Activated T-helper 1 cell treated with Interleukin-2 at 50 U/mL for 16 hours (primary cell): ENCODE measurements at places on chromosomes 16 and 17.
A peak's percentile ranks its signal among the peaks of the same experiment; 100 is the strongest.

DNA sequence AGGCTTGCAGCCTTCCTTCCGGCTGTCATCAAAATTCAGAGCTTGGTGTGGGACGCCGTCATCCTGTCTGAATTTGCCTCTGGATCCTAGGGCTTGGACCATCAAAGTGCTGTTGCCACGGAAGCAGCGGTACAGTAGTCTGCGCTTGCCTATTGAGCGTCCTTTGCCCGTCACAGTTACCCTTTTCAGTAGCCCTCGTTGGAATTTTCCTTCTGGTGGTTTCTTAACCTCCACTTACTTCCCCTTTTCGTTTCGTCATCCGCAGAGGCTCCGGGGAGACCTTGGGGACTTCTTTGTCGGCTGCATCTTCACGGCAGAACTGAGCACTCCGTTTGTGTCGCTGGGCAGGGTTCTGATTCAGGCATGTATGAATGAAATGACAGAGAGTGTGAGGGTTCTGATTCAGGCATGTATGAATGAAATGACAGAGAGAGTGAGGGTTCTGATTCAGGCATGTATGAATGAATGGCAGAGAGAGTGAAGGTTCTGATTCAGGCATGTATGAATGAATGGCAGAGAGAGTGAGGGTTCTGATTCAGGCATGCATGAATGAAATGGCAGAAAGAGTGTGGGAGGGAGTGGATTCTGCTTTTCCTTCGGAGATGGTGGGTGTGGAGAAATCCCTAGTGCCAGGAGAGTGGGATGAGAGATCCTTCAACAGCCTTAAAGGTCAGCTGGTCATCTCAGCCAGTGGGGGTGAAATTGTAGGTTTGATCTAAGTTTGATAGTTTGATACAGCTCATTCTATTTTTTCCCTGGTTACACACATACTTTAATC lies 8.0 kb downstream of the TLCD3A start:
- no peak for DNase-seq

- no peak for DNase-seq
Observed at GRCh38 chr16:48911700-48912099, 301.7 kb upstream of the N4BP1 start.

DNA sequence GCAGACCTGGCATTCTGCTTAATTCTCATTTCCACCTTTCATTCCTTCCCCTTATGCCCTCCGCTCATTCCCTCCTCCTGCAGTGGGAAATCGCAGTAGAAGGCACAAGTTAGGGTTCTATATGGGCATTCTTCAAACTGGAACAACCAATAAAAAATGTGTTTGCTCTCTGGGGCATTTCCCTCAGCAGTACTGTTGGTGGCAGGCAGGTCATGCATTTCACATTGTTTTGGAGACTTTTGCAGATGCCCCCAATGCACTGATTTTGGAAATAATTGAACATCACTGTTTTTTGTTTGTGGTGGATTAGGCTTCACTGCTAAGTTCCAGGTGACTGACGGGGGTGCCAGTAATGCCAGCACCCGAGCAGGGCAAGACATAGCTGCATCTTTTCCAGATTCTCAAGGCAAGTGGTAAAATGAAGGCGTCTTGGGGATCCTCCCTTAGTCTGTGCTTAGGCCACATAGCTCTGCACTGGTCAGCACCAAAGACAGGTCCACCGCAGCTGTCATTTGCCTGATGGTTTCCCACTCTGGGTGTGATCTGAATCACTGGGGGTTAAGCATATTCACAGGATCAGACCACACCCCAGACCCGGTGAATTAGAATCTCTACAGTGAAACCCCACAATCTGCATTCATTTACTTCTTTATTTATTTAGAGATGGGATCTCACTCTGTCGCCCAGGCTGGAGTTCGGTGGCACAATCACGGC lies 304.5 kb downstream of the CPPED1 start:
- DNase-seq: no peak

GRCh38 chr17:50112694-50113093 lies 17.3 kb downstream of the SAMD14 start:
- no peak for DNase-seq

DNA sequence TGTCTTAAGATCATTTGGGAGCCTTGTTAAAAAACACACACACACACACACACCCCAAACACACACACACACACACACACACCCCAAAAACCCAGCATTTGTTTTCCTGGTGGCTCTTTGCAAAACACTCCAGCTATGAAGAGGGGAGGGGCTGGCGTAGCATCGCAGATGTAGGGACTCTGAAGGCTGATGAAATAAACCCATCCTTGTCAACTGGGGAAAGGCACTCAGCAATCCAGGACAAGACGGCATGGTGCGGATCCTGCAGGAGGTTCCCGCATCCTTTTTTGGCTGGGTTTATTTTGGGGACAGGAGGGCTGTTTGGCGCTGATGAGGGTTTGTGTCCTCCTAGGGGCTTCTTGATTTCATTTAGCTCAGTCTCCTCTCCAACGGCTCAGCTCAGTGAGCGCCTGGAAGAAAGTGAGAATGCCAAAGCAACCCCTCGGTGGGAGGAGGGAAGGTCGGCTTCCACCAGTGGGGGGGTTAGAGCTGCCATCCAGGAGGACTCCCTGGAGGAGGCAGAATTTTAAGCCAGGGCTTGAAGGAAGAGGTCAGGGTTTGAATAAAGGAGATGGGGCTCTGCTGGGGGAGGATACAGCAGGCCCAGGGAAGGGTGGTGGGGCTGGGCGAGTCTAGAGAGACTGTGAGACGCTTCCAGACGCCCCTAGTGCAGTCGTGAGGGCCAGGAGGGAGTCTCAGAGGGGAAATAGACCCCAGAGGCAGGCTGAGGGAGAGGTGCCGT lies 12.4 kb upstream of the GSE1 start:
- DNase-seq: no peak

DNA sequence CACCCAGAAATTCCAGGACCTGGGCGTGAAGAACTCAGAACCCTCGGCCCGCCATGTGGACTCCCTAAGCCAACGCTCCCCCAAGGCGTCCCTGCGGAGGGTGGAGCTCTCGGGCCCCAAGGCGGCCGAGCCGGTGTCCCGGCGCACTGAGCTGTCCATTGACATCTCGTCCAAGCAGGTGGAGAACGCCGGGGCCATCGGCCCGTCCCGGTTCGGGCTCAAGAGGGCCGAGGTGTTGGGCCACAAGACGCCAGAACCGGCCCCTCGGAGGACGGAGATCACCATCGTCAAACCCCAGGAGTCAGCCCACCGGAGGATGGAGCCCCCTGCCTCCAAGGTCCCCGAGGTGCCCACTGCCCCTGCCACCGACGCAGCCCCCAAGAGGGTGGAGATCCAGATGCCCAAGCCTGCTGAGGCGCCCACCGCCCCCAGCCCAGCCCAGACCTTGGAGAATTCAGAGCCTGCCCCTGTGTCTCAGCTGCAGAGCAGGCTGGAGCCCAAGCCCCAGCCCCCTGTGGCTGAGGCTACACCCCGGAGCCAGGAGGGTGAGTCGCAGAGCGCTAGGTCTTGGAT lies 261.5 kb downstream of the SEC14L1 start:
- no peak for DNase-seq

GRCh38 chr17:48307814-48308411 lies 122.1 kb downstream of the SKAP1 start:
- peak; percentile 15 for DNase-seq

DNA sequence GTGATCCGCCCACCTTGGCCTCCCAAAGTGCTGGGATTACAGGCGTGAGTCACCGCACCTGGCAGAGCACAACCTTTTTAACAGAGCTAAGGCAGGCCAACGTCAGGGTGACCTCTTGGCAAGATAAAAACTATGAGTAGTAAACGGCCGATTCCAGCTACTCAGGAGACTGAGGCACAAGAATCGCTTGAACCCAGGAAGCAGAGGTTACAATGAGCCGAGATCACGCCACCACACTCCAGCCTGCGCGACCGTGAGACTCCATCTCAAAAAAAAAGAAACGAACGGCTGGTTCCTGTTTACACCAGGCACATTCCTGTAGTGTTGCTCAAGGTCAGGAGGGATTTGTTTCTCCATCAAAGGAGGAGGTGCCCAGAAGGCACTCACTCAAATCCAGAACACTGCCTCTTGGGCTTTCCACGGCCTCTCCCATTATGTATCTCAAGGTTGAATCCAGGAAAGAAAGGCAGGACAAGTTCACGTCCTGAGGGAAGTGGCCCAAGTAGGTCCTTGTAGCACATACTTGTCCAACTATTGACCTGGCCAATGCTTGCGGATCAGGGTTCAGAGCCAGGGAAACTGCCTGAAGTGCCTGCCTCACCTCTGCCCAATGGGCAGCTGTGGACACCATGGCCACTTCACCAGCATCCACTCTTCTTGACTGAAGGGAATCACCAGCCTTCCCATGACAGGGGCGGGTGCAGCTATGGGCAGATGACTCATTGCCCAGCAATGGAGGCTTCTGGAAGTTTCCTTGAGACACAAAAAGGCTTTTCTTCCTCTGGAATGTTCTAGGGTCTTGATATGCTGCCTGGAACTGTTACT lies 13.5 kb downstream of the KNOP1 start:
- no peak for DNase-seq

GRCh38 chr16:54690306-54690705 lies 240.4 kb upstream of the IRX5 start:
- no peak for DNase-seq

DNA sequence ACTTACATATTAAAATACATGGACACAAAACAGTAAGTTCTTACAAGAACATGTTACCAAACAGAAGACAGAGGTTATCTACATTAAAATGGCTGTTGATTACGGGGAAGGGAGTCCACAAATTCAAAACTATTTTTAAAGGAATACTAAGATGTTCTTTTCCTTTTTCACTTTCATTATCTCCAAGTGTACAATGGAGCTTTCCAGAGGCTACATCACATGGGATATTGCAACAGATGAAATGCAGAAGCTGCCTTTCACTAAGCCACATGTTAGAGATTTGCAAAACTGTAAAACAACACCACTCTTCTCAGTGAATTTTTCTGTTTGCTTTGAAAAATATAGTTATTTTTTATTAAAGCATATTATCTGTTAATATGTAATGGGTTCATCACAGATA lies 53.6 kb downstream of the XPO6 start:
- DNase-seq: no peak

GRCh38 chr17:67629971-67630320 lies 87.8 kb upstream of the NOL11 start:
- DNase-seq: no peak

DNA sequence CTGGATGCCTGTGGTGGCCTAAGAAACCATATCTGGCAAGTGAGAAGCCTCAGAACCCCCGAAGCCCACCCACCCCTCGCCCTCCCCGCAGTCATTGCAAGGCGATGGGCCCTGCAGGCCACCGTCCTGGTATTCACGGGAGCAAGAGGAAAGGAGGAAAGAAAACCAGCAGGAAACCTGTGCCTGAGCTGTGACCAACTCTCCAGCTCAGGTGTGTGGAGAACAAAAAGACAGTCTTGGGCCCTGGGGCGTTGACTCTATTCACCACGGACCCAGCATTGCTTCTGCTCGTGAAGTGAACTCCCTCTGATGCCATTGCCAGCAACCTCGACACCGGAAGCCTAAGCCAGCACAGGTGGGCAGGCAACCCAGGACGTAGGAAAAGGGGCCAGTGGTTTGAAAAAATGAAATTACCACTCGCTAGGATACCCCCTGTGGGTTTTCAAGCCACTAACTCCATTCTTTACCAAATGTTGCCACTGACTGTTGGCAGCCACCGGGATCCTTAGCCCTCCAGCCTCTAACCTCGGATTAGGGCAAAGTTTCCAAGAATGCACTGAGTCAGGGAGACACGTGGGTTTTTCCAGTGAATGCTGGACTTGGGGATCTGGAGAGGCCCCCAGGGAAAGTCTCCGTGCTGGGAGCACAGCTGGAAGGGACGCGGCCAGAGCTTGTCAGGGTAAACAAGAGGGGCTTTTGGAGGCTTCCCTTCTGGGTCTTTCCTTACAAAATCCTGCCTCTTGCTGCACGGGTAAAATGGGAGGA lies 25.1 kb downstream of the FA2H start:
- no peak for DNase-seq

- no peak for DNase-seq
Observed at GRCh38 chr17:64635647-64636305, 26.3 kb downstream of the SMURF2 start.

- DNase-seq: no peak
Observed at GRCh38 chr16:19776147-19776546, 58.1 kb downstream of the IQCK start.

GRCh38 chr17:56317351-56318208 lies 164.3 kb downstream of the ANKFN1 start:
- no peak for DNase-seq

GRCh38 chr16:12147681-12148080 lies 171.1 kb downstream of the SNX29 start:
- no peak for DNase-seq

GRCh38 chr16:57115514-57116182 lies 23.3 kb downstream of the CPNE2 start:
- DNase-seq: no peak
